ENCODE measurements at places on chromosomes 12 and 14.

DNA sequence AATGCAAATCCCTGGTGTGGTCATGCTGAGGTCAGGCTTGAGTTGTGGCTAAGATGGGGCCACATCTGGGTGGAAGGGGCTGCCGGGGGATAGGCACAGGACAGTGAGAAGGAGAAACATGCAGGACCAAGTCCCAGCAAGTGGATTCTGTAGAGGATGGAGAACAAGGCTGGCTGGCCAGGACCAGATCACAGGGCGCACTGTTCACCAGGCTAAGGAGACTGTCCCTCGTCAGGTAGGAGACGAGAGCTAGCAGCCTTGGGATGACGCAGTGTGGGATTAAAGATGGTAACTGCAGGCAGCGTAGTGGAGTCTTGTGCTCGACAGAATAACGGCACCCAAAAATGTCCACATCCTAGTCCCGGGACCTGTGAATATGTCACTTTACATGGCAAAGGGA lies 336.1 kb downstream of the BCL11B start:
- no peak for DNase-seq

DNA sequence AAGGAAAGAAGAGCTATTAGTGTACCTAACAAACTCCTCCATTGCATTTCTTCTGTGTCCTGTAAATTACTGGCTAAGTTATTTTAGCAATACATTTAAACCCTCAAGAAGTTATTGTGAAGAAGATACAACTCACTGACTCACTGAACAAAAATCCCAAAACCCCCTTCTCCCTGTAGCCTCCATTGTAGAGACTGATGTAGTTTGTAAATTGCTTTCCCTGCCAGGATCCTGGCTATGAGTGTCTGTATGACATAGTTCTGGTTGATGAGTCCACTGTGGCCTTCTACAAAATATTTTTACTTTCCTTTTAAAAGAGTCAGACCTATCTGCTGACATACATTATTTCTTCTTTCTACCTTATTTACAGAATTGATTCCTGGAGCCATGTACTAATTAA lies 155.6 kb downstream of the SLC6A15 start:
- DNase-seq: no peak

- peak; percentile 62 for DNase-seq
These were observed 27.4 kb upstream of the DDHD1 start for GRCh38 chr14:53180272-53181221.

- DNase-seq: no peak
These were observed 60.2 kb downstream of the SNAPC1 start for GRCh38 chr14:61822458-61822857.

- no peak for DNase-seq
These were observed 42.2 kb downstream of the SUDS3 start for GRCh38 chr12:118418385-118419057.

- no peak for DNase-seq
These were observed 539 bp upstream of the HMGA2 start for GRCh38 chr12:65823513-65824375.

DNA sequence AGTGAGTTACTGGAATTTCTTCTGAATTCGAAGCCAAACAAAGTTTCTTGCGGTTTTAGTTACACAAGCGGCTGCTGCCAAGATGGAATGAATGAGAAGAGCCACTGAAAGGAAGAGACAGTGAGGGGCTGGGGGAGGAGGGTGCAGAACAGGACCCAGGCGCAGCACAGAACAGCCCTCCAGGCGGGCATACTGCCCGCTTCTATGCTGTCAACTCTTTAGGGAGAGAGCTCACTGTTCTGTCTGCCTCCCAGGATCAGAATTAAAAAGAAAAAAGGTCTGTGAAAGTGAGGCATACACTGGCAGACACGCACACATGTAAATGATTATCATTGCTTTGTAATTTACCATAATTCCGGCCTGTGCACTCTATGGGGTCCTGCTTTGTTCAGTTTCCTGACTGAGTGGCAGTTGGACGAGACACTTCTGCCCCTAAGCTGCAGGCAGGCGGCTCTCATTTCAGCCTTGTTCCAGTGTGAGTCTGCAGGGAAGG lies 231.6 kb downstream of the CACNA1C start:
- DNase-seq: no peak

GRCh38 chr14:63603749-63604277 lies 37.9 kb downstream of the WDR89 start:
- no peak for DNase-seq

GRCh38 chr12:1346126-1346525 lies 248.3 kb downstream of the FBXL14 start:
- no peak for DNase-seq

GRCh38 chr12:3580094-3580749 lies 89.2 kb downstream of the PRMT8 start:
- no peak for DNase-seq

- no peak for DNase-seq
These were observed 94.9 kb upstream of the TTC7B start for GRCh38 chr14:90911121-90911520.

DNA sequence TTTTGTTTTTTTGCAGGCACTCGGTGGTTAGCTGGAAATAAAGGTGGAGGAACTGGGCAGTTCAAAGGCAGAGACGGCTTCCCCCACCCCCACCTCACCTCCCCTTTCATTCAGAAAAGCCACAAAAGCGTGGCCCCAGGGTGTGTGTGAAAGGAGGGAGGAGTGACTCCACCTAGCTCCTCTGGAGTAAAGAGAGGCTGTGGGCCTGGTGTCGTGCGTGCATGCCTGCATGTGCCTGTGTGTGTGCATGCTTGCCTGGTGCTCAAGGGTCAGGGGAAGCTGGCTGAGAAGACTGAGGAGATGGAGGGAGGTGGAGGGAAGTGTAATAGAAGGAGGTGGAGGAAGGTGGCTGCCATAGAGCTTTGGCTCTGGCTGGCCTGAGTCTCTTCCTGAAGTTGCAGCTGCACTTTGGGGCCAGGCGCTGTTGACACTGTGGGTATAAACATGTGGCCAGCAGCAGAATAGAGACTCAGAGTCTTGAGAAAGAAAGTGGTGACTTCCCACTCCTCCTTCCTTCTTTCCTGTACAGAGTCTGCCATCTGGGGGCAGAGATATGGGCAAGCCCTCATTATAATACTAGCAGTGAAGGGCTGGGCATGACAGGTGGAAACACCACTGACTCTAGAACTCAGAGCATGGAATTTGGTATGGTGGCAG lies 36.9 kb upstream of the SINHCAF start:
- peak; percentile 12 for DNase-seq

- DNase-seq: no peak
These were observed 44.3 kb upstream of the KTN1 start for GRCh38 chr14:55535516-55536203.

- DNase-seq: no peak
These were observed 33.0 kb upstream of the LRP1-AS start for GRCh38 chr12:57180321-57180989.

- no peak for DNase-seq
These were observed 17.8 kb upstream of the CD9 start for GRCh38 chr12:6182279-6182898.

DNA sequence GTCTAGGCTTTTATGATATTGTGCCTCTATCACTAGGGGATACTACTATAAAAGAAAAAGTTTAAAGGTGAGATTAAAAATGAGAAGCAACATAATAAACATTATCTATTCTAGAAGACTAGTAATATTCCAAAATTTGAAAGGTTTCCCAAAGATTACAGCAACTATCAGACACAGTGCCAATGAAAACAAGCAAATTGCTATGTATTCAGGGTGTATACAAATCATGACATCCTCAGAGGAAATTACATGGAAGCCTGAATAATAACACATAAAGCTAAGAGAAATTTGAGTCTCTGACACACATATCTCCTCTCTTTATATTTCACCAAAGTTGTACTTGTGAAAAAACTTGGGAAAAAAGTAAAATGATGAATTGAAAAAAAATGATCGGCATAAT lies 327.0 kb downstream of the SEC23A start:
- no peak for DNase-seq

DNA sequence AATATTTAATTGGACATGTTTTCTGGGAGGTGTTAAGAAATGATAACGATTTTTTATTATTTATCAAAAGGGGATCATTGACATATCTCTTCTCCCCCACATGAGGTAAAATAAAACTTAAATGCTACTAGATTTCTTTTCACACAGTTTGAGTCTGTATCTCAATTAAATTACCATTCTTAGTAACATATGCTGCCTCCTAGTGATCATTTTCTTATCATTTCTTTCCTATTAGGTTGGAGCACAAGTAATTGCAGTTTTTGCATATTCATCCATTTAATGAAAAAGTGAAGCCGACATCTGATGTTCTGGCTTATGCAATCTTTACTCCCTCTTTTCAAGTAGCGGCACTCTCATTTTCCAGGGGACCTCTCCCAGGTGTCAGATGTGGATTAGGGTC lies 24.9 kb downstream of the PUS7L start:
- no peak for DNase-seq

DNA sequence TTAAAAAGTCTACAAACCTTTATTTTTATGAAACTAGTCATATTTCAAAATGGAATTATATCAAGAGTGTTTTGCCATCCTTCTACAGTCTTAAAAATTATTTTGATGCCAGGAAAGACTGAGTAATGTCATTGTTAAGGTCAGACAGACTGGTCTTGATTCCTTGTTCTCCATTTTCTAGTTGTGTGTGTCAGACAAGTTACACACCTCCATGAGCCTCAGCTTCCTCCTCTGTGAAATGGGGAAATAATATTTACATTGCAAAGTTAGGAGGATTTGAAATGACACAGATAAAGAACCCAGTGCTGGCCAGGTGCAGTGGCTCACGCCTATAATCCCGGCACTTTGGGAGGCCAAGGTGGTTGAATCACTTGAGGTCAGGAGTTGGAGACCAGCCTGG lies 47.4 kb upstream of the ELK3 start:
- DNase-seq: no peak

GRCh38 chr12:39065455-39065854 lies 160.1 kb upstream of the CPNE8 start:
- DNase-seq: no peak

DNA sequence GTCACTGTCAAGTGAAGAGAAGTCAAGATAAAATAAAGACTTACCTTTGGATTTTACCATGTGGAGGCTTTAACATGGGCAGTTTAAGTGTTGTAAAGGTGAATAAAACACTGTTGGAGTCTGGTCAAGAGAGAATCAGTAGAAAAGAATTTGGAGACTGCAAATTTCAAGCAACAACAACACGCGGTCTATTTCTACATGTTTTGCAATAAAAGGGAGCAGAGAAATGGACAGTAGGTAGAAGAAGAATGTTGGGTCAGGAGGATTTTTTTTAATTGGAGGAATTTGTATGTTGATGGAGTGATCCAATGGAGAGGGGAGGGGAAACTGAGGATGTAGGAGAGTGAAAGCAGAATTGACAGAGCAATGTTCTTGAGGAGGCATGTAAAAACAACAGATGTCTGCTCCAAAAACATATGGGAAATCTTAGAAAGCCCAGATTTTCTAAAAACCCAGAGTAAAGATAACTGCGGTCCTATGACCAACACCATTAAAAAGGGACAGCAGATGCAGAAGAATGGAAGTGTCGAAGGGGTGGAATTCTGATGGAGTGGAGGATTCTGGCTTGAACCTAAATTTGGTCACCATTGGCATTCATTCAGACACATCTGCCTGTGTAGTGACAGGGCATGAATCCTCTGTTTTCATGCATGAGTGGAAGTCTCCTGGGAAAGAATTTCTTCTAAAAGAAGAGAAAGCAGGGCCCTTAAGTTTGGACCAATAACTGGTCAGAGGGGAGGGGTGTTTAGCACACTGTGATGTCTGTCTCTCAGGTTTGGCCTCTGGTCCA lies 68.0 kb upstream of the OSBPL8 start:
- DNase-seq: no peak

- DNase-seq: no peak
These were observed 72.7 kb downstream of the MOK start for GRCh38 chr14:102232348-102232625.

GRCh38 chr14:23520899-23521533 lies 30.5 kb downstream of the ZFHX2 start:
- no peak for DNase-seq

DNA sequence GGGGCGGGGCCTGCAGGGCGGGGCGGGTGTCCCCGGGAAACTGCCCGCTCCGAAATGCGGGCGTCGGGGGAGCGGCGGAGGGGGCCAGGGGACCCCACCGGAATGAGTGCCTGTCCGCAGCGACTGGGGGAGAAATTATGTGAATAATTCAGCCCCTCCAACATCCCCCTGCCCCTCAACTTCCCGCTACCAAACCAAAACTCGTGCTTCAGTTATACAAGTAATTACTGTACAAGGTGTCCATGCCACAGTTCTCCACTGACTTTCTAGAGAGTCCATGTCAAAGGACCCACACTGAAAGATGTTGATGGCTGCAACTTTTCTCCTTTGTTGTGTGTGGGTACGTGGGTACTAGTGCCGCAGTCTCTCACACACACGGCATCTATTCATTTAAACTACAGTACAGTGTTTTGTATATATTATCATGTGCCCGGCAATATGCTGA lies 414 bp upstream of the CDK17 start:
- DNase-seq: no peak

GRCh38 chr12:57522887-57523705 lies 472 bp downstream of the MBD6 start:
- DNase-seq: peak; percentile 56

- no peak for DNase-seq
These were observed 21.7 kb upstream of the PPM1A start for GRCh38 chr14:60227291-60227690.

DNA sequence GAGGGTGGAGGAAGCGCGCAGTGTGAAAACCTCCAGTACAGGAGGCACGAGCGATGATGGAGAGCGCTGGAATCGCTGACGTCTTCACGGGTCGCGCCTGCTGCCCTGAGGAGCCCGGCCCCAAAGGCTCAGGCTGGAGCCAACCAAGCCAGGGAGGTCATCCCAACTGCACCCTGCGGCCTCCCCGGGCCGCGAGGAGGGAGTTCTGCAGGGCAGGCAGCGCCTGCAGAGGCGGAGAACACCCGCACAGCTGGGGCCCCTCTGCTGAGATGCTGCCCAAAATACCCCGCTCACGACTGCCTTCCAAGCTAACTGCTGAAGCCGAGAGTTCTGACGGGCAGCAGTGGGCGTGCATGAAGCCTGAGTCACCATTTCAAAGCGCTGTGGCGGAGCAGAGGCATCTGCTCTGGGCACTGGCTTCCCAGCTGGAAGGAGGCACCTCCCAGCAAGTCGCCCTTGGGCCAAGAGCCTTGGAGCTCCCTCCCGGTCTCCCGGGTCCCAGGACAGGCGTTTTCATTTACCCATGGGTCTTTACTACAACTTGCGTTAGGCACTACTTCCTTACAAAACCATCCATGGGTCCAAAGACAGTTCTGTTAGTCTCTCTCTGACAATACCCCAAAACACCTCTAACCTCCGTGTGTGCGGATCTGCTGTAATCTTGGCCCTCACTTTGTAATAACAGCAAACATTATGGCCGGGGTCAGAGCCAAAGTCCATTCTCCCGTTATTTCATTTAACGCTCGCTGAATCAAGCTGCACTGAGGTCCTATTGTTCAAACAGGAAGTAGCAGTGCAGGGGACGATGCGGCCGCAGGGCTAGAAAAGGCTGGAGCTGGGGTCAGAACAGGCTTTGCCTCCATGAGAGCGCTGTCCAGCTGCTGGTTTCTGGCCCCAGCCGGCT lies 60.1 kb upstream of the RIMBP2 start:
- no peak for DNase-seq

GRCh38 chr14:21203470-21204166 lies 47.8 kb upstream of the OR5AU1 start:
- DNase-seq: no peak
